Small intestine (tissue), 16 donors: ENCODE measurements at places on chromosomes 7 and 10. TPM values are rescaled to one million over a fixed set of nuclear protein-coding genes. Genes with fewer than 3 reads are reported as not detected.

- no peak overlapping the region for H3K4me3 ChIP-seq
- H3K4me1 ChIP-seq = peaks cover 3% of the 10 kb centered on the region
- H3K27me3 ChIP-seq = no peaks in the 10 kb centered on the region
Observed at GRCh38 chr7:127770885-127771284, 118.9 kb downstream of the SND1 start.

DNA sequence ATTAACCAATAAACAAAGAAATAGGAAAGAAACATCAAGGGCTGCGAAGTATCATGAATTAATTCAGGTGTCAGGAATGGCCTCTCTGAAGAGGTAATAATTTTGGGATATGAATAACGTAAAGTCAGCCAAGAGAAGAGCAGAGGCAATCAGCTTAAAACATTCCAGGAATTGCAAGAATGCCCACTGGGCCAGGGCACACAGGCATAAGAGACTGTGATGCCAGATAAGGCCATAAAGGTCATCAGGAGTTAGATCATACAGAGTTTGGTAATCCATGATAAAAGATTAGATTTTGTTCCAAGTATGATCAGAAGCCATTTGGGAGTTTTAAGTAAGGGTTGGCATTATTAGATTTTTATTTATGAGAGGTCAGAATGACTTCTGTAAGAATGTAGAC is 53.2 kb upstream of the ABCB4 start:
- no peak overlapping the region for H3K4me3 ChIP-seq
- DNase-seq = no peak
- H3K4me1 ChIP-seq = no peaks in the 10 kb centered on the region
- H3K36me3 ChIP-seq = no peaks in the 10 kb centered on the region
- H3K27me3 ChIP-seq = no peaks in the 10 kb centered on the region

Gene AKR1D1
- 24.9 TPM for polyA plus RNA-seq

Gene ASCC1
- 20.8 TPM for polyA plus RNA-seq

DNA sequence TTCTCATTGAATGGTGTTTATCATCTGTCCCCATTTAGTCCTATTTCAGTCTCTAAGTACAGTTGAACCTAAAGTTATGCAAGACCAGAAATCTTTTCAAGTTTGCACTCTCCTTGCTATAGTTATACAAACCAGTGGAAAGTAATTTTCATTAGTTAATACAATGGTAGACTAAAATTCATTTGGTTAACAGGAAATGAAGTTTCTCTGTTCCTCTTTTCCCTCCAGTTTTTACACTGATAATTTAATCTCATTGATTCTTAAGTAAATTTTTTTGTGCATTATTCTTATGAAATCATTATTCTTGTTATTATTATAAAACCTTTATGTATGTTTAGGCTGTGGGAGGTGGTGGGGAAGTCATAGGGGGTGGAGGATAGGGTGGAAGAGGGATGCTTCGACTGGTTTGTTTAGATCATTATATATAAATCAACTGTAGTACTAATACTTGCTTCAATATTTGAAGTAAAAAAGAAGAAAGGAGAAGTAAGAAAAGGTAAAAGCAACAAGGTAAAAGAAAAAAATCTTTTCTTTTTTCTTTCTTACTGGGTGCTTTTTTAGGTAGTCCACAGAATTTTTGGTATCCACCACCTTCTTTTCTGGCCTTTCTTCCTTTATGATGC is 104.1 kb downstream of the GPR85 start:
- no peaks in the 10 kb centered on the region for H3K27me3 ChIP-seq
- no peak overlapping the region for H3K27ac ChIP-seq
- DNase-seq = no peak
- H3K36me3 ChIP-seq = no peaks in the 10 kb centered on the region
- H3K4me3 ChIP-seq = no peak overlapping the region

GRCh38 chr10:68223535-68224165 is 8.3 kb downstream of the ATOH7 start:
- no peaks in the 10 kb centered on the region for H3K36me3 ChIP-seq
- no peak overlapping the region for H3K4me3 ChIP-seq
- no peaks in the 10 kb centered on the region for H3K27me3 ChIP-seq
- no peaks in the 10 kb centered on the region for H3K4me1 ChIP-seq
- DNase-seq = peak; percentile 25
- H3K27ac ChIP-seq = no peak overlapping the region

- no peaks in the 10 kb centered on the region for H3K4me1 ChIP-seq
- DNase-seq = no peak
- no peak overlapping the region for H3K4me3 ChIP-seq
- peaks cover 13% of the 10 kb centered on the region for H3K36me3 ChIP-seq
- H3K27me3 ChIP-seq = no peaks in the 10 kb centered on the region
Observed at GRCh38 chr7:108480311-108480710, 24.1 kb upstream of the NRCAM start.

- H3K36me3 ChIP-seq = no peaks in the 10 kb centered on the region
- no peak for DNase-seq
- no peak overlapping the region for H3K4me3 ChIP-seq
Observed at GRCh38 chr7:151506901-151507382, 12.8 kb downstream of the RHEB start.
